ENCODE measurements at places on chromosomes 12 and 14.

- no peak for DNase-seq
These were observed 276.2 kb downstream of the SSPN start for GRCh38 chr12:26471560-26471959.

- DNase-seq: no peak
These were observed 306.6 kb upstream of the MIS18BP1 start for GRCh38 chr14:45559626-45560025.

GRCh38 chr14:102080183-102081080 is 6.4 kb downstream of the HSP90AA1 start:
- no peak for DNase-seq

- no peak for DNase-seq
These were observed 407.2 kb downstream of the NOVA1 start for GRCh38 chr14:26190646-26191045.

DNA sequence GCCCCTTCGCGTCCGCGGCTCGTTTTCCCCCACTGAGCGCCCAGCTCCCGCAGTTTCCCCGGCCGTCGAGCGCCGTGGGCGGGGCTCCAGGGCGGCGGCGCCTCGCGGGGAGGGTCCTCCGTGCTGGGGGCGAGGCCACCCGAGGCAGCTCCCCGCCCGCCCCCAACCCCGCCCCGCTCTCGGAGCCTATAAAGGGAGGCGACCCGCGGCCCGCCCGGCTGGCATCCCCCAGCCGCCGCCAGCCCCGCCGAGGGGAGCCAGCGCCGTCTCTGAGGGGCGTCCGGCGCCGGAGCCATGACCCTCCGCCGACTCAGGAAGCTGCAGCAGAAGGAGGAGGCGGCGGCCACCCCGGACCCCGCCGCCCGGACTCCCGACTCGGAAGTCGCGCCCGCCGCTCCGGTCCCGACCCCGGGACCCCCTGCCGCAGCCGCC is at the start of gene TAMALIN:
TSS of gene TAMALIN (plus strand) at position 221 of the 432 bp plus-strand sequence. CDS start at position 295, 74 bp downstream.
- no peak for DNase-seq

DNA sequence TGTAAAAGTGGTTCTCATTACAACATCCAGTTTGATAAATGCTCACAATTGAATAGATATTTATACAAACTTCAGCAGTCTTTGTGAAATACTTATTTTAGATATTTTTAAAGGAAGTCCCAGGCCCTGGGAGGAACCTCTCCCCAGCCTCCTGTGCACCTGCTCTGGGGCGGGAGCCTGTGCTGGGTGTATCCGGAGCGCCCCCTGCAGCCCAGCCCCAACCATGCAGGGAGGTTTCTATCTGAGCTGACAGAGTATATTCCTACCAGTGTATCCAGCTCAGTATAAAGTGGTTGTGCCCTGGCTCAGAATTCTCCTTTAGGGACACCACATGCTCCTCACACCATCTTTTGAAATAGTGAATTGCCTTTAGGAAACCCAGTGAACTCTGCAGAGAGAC is 851.8 kb downstream of the TMEM121 start:
- no peak for DNase-seq

GRCh38 chr14:68666899-68667298 is 126.0 kb downstream of the ZFP36L1 start:
- no peak for DNase-seq

- DNase-seq: no peak
These were observed 169.2 kb upstream of the PLXNC1 start for GRCh38 chr12:93979189-93979588.

DNA sequence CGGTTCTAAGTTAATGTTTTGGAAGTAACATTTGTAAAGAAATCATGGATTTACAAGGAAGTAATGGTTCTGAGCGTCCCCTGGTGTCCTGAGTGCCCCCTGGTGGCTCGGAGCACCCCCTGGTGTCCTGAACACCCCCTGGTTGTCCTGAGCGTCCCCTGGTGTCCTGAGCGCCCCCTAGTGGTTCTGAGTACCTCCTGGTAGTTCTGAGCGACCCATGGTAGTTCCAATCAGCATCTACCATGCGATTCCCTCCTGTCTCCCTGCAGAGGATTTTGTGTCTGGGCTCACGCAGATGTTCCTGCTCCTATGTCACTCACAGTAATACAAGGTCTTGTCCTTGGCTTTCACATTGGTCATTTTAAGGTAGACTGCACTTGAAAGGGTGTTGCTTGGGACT is 1352.9 kb downstream of the TMEM121 start:
- DNase-seq: peak; percentile 18

DNA sequence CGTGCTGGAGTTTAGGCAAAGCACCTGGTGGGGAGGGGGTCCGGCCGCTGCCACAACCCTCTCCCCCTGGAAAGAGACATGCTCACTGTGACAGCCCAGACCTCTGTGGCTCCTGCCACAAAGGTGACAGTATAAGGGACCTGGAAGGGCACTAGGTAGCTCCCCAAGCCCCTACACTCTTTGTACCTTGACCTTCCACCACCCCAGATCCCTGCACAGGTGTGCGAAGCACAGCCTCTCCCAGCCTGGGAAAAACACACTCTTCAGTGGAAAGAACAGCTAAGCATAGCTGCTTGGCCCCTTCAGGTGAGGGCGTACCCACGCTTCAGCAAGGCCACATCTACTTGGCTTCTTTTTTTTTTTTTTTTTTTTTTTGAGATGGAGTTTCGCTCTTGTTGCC is 4.9 kb upstream of the PLA2G1B start:
- DNase-seq: no peak

GRCh38 chr14:32627545-32628298 is 298.6 kb downstream of the AKAP6 start:
- no peak for DNase-seq

DNA sequence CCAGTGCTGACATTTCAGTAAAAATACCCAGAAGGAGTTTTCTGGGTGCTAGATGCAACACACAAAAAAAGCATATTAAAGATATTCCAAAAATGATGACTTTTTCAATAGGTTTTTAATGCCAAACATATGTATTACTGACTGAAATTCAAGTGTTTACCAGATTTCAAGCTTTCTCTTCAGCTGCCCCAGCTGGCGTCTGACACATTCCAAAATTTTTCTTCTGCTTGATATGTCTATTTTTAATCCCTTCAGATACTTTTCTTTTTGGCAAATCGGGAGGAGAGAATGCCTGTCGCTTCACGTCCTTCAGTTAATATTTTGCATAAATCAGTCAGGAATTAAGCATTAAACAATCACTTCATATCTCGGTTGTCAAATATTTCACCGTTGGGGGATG is 7.1 kb upstream of the CCDC60 start:
- no peak for DNase-seq

DNA sequence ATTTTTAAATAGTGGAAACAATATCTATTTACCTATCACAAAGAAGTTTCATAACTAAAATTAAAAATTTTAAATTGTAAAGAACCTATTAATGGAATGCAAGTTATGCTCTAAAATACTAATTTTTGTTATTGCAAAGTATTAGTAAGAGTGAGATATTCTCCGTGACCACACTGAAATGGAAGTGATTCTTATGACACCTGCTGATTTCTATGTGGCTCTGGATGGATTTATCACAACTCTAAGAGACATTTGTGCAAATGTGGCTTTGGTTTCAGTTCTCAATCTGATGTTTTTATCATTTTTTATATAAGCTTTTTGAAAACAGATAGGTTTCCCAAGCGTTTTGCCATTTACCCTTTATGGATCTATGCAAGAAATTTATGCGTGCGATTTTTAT is 497.8 kb downstream of the NAV3 start:
- DNase-seq: no peak

DNA sequence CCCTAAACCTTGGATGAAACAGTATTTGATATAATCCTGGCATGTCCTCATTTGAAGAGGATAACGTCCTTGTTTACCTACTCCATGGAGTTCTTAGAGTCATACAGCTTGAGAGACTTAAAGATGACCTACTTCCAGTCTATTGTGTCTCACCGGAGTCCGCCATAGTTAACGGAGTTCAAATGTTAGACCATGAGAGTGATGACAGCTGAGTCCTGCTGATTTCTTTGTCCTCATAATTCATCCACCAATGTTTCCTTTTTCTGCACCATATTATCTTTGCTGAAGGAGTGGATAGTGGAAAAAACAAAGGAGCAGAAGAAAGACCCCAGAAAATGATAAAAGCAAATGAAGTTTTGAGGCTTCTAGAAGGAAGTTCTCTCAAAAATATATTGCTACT is 75.8 kb upstream of the HIF1A start:
- no peak for DNase-seq

DNA sequence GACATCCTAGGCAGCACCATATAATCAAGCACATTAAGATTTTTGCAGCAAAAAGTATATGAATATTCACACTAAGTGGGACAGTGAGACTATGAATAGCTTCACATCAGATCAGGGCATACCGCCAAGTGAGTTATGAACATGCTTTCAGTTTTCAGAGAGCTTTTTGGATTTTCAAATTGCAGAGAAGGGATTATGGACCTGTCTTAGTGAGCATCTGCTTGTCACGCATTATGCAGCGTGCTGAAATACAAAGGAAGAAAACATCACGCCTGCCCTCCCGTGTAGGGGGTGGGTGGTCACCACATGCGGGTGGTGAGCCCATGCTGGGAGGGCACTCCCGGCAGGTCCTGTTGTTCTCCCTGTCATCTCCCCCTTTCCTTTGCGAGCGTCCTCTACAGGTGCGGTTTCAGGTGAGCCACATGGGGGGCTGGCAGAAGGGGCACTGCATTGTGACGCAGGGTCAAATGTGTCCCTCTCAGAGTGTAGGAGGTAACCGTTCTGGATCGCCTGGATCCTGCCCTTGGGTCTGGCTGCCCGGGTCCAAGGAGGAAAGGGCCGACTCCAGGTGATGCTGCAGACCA is 42.6 kb downstream of the TRAF3 start:
- no peak for DNase-seq

DNA sequence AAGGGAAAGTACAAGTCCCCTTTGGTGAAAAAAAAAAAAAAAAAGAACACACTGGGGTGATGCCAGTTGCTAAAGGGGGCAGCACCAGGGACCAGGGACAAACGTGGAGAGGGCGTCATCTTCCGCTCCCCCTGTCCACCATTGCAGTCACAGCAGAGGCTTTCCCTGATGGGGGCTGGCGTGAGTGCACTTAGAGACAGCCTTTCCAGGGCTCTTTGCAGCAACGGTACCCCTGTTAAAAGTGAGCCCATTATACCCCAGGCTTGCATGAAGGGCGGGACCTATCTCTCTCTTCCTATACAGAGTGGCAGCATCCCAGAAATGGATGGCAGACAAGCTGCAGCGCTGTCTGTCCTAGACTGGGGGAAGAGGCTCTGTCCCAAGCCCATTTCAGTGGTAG is 155.0 kb downstream of the KCNK10 start:
- no peak for DNase-seq

DNA sequence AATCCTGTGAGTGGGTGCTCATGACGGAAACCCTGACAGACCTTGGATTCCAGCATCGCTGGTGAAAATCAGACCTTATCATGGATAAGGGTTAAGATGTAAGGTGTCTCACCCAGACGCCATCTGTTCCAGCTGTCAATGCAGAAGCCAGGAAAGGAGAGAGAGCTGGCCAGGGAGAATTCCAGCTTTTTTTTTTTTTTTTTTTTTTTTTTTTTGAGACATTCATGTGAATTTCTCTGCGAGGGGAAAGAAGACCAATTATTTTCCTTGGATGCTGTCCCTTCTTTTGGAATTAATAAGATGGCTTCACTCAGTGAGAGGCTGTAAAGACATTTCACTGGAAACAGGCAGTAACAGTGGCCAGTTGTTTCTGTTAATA is 1.8 kb downstream of the TRAF3 start:
- peak; percentile 10 for DNase-seq

DNA sequence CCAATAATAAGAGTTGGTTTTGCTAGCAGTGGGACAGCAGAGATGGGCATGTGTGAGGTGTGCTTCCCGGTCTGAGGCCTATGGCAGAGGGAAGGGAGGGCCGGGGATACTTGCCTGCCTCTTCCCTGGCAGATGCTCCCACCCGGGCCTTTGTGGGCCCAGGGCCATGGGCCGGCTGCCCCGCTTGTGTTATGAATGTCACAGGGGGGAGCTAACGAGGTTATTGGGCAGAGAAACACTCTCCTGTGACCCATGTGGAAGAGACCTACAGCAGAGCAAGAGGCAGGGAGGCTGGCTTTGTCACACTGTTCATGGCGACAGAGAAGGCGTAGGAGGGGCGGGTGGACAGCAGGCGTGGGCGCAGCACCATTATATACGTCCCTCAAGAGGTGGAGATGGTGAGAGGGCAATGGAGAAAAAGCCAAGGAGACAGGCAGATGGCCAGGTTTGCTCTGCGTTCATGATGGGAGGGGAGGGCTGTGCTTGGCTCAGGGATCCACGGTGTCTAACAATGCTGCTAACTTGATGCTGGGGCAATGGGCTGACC is 13.3 kb downstream of the CCND2 start:
- DNase-seq: no peak

- peak; percentile 69 for DNase-seq
These were observed 9.1 kb upstream of the KIF21A start for GRCh38 chr12:39451977-39452376.

DNA sequence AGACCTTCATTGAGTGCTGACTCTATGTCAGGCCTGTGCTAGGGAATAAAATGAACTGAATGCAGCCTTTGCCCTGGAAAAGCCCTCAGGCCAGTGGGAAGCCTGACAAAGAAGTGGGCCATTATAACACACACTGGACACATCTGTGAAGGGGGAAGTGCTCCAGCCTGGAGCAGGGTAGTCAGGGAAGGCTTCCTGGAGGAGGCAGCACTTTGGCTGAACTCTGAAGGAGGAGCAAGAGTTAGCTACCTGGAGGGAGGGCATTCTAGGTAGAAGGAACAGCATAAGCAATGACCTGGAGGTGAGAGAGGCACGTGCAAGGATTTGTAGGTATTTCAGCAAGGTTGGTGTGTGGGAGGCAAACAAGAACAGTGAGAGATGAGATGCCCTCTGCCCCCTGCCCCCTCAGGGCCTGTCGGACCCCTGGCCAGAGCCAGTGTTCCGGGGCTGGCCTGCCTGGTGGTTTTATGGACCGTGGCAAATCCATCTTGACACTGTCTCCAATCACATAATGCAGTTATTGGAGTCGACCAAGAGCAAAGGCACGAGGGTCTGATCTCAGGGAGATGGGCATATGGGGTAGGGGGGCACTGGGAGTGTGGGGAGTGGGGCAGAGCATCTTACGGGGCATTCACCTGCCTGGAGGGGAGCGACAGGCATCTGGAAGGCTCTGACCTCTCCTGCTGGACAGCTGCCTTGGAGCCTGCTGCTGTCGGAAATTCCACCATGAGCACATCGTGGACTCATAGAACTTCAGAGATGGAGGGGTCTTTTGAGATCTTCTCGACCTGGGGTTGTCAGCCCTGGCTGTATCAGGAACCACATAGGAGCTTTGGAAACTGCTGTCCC is 2.7 kb upstream of the FAM222A start:
- no peak for DNase-seq

- DNase-seq: no peak
These were observed 123.5 kb downstream of the PTPRR start for GRCh38 chr12:70796989-70797388.

GRCh38 chr12:3523728-3524127 is 32.7 kb downstream of the PRMT8 start:
- no peak for DNase-seq

- no peak for DNase-seq
These were observed 45.6 kb downstream of the DNAH10 start for GRCh38 chr12:123807670-123808069.

GRCh38 chr12:124006085-124006845 is 33.2 kb downstream of the ZNF664 start:
- no peak for DNase-seq
